ENCODE measurements at places on chromosomes 4 and X.

GRCh38 chr4:335515-335914 lies 2.1 kb upstream of the ZNF141 start:
- no peak for DNase-seq

DNA sequence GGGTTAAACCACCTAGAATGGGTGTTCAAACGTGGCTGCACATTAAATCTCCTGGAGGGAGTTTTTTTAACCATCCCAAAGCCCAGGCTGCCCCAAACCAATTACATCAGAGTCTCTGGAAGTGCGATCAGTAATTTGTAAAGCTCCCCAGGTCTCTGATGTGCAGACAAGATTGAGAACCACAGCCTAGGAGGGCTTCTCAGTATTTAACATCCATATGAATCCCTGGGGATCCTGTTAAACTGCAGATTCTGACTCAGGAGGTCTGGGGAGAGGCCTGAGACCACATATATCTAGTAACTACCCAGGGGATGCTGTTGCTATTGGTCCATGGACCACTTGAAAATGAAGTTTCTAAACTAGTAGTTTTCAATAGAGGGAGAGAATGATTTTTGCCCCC lies 42.6 kb downstream of the SMPX start:
- no peak for DNase-seq

DNA sequence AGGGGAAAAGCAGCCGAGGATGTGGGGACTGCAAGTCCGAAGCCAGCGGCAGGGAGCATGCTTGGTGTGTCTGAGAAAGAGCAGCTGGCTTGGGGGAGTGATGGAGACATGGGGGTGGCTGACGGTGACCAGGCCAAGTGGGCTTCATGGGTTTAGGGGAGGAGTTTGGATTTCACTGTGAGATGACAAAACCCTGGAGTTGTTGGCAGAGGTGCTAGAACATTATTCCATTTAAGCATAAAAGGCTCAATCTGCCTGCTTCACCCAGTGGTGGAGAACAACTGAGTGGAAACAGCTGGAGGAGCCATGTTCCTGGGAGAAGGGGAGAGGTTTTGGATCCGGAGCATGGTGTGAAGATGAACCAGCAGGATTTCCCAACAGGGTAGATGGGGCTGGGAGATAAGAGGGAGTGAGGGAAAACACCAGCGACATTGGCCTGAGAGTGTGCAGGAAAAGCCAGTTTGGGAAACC lies 318.0 kb upstream of the TAPT1 start:
- DNase-seq: no peak

DNA sequence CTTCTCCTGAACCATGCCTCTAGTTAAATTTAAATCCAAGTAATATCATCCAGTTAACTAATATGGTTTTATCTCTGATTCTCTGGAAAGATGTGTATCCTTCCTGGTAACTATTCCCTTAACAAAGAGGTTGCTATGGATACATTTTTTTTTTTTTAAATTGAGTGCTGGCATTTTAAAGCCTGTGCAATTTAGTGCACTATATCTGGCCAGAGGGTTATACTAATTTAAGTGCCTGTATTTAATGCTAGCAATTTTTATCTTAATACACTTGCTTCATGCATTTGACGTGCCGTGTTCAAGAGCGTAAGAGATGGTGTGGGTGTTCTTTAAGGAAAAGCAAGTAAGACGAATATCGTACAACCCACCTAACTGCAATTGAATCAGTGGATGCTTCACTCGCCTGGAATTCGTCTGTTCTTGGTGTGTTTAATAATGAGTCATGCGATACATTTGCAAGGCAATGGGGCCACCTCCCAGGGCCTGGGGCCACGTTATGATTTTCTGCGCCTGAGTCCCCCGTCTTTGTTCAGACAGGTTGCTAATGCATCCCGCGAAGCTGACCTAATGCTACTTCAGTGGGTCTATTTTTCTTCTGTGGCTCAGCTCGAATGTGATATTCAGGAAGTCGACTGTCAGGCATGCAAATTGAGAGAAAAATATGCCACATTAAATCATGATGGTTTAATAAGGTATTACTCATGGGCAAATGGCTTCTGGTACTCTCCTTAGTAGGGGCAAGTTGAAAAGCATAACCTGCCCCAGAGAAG lies 14.2 kb upstream of the MID1 start:
- no peak for DNase-seq

DNA sequence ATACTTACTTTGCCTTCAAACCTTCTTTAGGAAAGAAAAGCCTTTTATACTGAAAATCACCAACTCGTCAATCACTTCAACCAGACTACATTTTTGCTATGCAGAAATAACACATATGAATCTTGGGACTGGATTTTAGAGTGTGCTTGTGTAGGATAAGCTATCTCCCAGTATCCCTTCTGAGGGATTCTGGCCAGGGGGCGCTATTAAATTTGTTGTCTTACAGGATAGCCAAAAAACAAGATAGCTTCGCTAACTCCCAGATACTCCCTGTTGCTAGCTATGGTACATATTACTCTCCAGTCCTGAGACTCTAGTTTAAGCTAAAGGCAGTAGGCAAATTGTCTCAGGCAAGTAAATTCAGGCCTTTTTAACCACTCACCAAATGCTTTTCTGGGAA lies 167.2 kb downstream of the LHFPL1 start:
- DNase-seq: no peak

DNA sequence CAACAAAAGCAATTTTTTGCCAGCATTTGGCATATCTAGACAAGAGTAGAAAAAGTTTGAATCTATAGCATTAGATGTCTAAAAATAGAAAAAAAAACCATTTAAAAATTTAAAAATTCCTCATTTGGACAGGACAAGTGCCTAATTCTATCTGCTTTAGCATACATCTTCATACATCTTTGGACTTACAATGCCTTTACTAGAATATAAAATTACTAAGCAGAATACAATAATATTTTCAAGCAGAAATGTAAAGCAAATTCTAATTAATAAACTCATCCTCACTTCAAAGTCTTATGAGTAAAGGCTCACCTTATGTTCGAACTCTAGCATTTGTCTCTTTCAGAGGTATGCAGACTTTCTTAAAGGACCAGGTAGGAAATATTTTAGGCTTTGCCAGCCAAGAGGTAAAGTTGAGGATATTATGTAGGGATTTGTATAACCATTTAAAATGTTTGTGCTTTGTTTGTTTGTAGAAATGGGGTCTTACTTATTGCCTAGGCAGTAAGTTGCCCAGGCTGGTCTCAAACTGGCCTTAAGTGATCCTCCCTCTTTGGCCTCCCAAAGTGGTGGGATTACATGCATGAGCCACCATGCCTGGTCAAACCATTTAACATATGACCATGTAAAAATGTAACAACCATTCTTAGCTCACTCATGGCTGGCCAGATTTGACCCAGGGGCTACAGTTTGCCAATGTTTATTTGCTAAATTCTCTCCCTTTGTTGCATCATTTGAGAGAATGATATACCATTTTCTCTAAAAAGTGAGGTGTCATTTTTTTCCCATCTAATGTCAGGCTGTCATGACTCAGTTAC lies 29.1 kb downstream of the UGDH start:
- DNase-seq: no peak

DNA sequence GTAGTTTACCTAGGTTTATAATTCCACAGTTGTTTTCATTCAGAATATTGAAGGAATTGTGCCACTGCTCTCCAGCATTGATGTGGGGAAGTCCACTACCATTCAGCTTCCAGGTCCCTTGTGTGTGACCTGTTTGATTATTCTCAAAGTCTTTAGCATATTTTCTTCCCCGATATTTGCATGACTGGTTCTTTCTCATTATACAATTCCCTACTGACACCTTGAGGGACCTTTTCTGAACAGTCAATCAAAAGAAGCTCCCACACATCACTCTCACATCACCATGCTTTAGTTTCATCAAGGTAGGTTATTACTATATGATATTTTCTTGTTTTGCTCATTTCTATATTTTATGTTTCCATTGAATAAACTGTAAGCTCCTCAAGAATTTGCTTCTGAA lies 44.1 kb downstream of the SLC39A8 start:
- DNase-seq: no peak

Measured in T-helper 17 cell (primary cell).